EH (cell line): ENCODE measurements at places on chromosomes 13 and 19.

DNA sequence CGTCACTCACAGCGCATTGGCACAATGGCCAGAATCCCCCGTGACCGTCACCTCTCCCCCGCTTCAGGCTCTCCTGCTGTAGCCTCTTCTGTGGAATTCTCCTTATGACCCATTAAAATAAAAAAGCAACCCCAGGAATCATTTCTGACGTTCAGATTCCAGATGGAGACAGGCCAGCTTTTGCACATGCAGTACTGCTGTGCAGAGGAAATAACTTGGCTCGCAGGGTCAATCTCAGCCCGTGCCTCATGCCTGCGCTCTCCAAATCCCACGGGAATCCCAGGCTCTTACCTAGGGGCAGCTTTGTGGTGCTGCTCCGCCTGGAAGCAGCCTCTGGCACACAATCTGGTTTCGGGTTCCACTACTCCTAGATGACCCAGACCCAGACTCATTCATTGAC lies 32.7 kb upstream of the SOX1 start:
- DNase-seq, result no peak

DNA sequence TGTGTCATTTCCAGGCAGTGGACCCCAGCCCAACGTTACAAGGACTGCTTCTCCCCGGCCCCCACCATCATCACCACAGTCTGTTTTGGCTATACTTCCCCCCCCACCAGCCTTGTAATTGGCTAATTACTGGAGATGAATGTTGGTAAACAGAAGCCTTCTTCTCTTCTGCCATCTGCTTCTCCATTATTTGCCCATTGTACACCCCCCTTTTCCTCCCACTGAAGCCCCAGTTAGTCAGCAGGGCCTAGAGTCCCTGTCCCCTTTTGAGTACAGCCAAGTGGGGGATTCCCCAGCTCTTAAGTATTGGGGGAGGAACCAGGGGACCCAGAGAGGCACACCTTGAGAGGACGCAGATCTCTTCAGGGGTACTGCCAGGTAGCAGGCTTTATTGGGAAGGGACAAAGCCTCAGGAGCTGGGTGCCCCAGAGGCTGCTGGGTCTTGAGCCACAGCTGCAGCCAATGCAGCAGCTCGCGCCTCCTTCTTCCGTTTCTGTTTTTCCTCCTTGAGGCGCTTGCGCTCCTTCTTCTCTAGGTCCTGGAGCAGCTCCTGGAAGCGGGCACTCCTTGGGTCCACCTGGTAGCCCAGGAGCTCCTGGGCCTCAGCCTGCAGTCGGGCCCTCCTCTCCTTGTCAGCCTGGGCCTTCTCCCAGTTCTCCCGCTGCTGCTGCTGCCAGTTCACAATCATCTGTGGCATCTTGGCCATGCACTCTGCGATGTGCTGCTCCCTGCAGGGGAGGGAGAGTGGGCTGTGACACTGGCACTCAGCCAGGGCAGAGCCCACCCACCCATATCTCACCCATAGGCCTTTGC lies 3.0 kb downstream of the GADD45GIP1 start:
- DNase-seq, result no peak

DNA sequence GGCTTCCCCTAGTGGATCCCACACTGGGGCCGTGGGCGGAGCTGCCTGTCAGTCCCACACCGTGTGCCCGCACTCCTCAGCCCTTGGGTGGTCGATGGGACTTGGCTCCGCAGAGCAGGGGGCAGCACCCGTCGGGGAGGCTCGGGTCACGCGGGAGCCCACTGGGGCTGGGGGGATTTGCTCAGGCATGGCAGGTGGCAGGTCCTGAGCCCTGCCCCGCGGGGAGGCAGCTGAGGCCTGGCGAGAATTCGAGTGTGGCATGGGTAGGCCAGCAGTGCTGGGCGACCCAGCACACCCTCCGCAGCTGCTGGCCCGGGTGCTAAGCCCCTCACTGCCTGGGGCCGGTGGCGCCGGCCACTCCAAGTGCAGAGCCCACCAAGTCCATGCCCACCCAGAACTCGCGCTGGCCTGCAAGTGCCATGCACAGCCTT lies 481.7 kb upstream of the PRR20A start:
- DNase-seq, result no peak

GRCh38 chr13:28609926-28610325 lies 49.0 kb upstream of the POMP start:
- peak; percentile 96 for DNase-seq

DNA sequence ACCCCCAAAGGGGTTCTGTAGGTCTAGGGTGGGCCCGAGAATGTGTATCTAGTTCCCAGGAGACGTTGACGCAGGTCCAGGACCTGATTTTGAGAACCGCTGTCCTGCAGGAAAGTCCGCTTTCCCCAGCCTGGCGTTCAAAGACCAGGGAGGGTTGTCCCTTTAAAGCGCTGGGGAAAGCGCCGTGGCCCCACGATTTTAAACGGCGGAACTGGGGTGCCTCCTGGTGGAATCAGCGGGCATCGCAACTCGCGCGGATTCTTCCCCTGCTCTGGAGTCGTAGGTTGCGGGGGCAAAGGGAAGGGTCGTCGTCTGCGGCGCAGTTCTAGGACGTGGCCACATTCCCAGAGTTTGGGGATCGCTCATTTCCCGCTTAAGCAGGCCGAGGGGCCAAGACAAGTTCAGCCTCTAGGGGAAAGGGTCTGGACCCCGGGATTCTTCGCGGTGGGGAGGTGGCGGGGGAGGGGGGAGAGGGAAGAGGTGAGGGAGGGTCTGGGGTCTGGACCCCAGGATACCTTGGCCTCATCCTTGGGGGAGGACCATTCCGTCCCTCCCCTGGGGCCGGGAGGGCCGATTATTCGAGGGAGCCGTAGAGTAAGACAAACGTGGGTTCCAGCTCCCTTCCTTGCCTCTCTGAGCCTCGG lies 7.7 kb downstream of the PNMA8B start:
- DNase-seq, result peak; percentile 74

DNA sequence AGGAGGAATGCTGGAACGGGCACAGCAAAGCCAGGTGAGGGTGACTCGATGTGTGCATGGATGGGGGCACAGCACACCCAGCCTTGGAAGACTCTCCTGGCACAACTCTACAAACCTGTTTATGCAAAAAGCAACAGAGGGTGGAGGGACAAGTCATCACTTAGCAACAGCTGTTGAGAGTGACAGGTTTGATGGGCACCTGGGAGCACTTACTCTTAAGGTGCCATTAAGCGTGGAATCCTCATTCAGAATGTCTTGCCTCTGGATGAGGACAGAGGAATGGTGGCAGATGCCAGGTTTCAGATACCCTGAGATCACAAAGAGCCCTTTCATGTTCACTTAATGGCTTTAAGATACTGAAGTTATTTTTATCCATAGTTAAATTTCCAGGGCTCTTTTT lies 97.0 kb downstream of the DCT start:
- DNase-seq, result no peak

DNA sequence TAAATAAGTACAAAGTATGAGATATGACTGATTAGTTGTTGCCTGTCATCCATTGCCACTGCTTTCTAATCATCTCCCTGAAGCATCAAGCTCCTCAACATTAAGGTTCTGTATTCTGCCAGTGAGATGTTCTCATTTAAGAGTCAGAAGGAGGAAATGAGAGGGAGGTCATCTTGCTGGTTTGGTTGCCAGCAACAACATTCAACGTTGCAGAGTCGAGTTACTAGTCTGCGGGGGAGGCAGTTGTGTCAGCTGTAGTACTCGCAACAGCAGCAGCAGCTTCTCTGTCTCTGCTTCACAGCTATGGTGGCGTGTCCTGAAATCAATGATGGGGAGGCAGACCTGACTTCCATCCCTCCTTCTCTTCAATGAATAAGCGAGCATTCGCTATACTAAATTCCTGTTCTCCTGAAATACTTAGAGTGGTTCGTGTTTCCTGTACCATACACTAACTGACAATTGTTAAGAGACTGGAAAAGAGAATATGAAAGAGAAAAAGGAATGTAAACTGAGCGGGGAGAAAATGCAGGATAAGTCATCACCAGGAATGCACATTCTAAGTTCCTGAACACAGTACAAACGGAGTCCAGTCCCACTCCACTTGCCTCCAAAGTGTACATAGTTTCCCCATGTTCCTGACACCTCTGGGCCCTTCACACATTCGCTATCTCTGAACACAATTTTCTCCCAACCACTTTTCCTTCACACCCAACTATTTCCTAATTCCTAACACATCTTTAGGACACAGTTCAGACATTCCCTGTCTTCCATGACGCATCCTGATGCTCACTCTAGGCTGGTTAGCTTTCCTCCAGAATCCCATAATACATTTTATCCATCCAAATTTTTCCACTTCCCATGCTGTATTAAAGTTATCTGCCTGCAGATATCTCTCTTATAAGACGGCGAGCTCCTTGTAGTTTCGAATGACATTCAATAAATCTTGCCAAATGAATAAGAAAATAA lies 263.0 kb downstream of the KLF12 start:
- DNase-seq, result peak; percentile 90

DNA sequence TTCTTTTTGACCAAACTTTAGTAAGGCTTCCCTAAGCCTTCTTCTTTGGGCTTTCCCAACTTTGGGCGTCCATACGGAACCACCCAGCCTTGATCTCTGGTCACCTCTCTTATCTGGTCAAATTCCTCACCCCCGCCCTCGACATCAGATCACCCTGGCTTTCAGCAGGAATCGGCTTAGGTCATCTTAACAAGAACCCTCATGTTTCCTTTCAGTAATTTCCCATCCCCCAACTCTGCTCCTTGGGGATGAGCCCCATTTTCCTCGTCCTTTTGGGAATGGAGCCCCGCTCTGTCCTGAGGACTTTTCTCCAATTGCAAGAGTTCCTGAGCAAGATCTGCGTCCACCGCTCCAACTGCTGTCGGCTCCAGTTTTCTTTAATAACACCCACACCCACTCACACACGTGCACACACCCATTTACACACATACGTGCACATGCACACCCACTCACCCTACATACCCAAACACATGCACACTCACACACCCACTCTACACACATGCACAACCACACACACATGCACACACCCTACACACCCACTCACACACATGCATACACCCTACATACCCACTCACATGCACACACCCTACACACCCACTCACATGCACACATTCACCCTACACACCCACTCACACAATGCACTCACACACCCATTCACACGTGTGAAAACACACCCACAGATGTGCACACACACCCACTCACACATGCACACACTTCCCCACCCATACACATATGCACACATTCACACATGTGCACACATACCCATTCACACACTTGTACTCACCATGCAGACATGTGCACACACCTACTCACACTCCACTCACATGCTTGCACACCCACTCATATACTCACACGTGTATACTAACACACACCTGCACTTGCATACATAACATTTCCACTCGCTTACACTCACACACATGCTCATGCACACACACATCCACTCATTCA lies 87.0 kb upstream of the TM9SF2 start:
- DNase-seq, result no peak

GRCh38 chr13:54029226-54029625 lies 1000.6 kb downstream of the OLFM4 start:
- DNase-seq, result no peak

GRCh38 chr19:38701455-38702063 lies 42.7 kb downstream of the CAPN12 start:
- no peak for DNase-seq

- DNase-seq, result no peak
Measured at GRCh38 chr19:2969104-2969504, 8.3 kb upstream of the TLE6 start.

GRCh38 chr19:6467384-6467783 lies 3.3 kb downstream of the CRB3 start:
- DNase-seq, result no peak

DNA sequence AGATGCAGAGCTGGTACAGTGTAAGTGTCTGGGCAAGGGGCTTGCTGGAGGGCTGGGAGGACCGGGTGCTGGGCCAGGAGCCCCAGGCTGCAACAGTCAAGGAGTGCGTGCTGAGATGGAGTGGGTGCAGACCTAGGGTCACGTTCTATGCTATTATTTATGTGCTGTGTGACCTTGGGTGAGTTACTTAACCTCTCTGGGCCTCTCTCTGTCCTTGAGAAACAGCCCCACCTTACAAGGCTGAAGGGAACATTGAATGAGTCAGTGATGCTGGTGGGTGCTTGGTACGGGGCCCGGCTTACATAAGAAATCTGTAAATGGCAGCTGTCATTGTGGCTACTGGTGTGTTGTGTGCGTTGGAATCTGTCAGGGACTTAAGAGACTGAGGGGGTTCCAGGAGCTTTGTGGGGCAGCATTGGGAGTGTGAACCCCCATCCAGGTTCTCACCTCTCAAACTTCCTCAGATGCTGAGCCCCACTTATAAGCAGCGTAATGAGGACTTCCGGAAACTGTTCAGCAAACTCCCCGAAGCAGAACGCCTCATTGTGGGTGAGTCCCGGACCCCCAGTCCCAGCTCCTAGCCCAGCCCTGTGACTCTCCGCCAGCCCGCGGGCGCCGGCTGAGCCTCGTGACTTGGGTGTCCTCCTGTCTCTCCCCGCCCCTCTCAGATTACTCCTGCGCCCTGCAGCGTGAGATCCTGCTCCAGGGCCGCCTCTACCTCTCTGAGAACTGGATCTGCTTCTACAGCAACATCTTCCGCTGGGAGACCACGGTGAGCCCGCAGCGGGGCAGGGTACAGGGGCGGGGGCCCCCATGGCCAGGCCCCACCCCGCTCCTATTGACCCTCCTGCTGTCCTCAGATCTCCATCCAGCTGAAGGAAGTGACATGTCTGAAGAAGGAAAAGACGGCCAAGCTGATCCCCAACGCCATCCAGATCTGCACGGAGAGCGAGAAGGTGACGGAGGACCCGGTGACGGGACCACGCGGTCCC lies 9.6 kb downstream of the GRAMD1A start:
- no peak for DNase-seq

DNA sequence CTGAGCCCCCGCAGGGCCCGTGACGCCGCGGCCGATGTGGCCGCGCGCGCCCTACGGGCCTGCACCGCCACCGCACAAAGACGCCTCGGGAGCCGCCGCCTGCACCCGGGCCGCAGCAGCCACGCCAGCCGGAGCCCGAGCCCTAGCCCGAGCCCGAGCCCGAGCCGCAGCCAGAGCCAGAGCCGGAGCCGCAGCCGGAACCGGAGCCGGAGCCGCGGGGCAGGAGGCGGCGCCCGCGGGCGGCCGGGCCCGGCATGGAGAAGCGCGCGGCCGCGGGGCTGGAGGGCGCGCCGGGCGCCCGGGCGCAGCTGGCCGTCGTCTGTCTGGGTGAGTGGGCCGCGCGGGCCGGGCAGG lies 379 bp downstream of the LRP3 start:
- DNase-seq, result peak; percentile 22

GRCh38 chr13:30135868-30136267 lies 171.5 kb downstream of the KATNAL1 start:
- no peak for DNase-seq

GRCh38 chr19:16922949-16923348 lies 34.1 kb downstream of the F2RL3 start:
- DNase-seq, result no peak
